Pancreas (tissue), 10 donors: ENCODE measurements at places on chromosomes 11 and 22. TPM values are rescaled to one million over a fixed set of nuclear protein-coding genes. Genes with fewer than 3 reads are reported as not detected.

- no peak for DNase-seq
- no peaks in the 10 kb centered on the region for H3K4me1 ChIP-seq
- no peak overlapping the region for H3K4me3 ChIP-seq
- no peaks in the 10 kb centered on the region for H3K27me3 ChIP-seq
- H3K36me3 ChIP-seq = no peaks in the 10 kb centered on the region
Observed at GRCh38 chr11:25920356-25920755, 411.6 kb upstream of the ANO3 start.

The SUSD2 gene
- 0.56 TPM for total RNA-seq

The APOL3 gene
- total RNA-seq = 2.8 TPM

The ZC3H7B gene
- 46.8 TPM for total RNA-seq

DNA sequence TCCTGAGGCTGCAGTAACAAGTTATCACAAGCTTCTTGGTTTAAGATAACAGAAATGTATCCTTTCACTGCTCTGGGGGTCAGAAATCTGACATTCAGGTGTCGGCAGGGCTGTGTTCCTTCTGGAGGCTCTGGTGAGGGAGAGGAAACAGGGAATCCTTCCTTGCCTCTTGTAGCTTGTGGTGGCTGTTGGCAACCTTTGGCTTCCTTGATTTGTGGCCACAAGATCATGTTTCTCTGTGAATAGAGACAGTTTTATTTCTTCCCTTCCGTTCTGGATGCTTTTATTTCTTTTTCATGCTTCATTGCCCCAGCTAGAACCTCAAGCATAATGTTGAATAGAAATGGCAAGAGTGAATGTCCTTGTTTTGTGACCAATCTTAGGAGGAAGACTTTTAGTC lies 44.0 kb downstream of the MPPED1 start:
- H3K36me3 ChIP-seq = no peaks in the 10 kb centered on the region
- no peak overlapping the region for H3K4me3 ChIP-seq
- H3K27me3 ChIP-seq = peaks cover 11% of the 10 kb centered on the region
- DNase-seq = no peak
- H3K4me1 ChIP-seq = no peaks in the 10 kb centered on the region

- H3K4me3 ChIP-seq = no peak overlapping the region
- peaks cover 13% of the 10 kb centered on the region for H3K4me1 ChIP-seq
- DNase-seq = no peak
- H3K27me3 ChIP-seq = no peaks in the 10 kb centered on the region
- H3K36me3 ChIP-seq = peaks cover 13% of the 10 kb centered on the region
Observed at GRCh38 chr22:42801252-42802080, 55.6 kb downstream of the ARFGAP3 start.

GRCh38 chr11:59898650-59899049 lies 20.1 kb downstream of the OOSP3 start:
- H3K27ac ChIP-seq = no peak overlapping the region
- H3K27me3 ChIP-seq = no peaks in the 10 kb centered on the region
- DNase-seq = no peak
- no peaks in the 10 kb centered on the region for H3K36me3 ChIP-seq
- no peaks in the 10 kb centered on the region for H3K4me1 ChIP-seq
